ENCODE measurements at places on chromosomes 13 and 19. TPM values are rescaled to one million over a fixed set of nuclear protein-coding genes. Genes with fewer than 3 reads are reported as not detected.

Gene GPR4
- not detected for total RNA-seq

Gene FUT2
- not detected for total RNA-seq

Gene ZNF554
- total RNA-seq = 2.7 TPM

GRCh38 chr19:10660346-10660745 is 6.2 kb downstream of the ILF3 start:
- no peak for DNase-seq

DNA sequence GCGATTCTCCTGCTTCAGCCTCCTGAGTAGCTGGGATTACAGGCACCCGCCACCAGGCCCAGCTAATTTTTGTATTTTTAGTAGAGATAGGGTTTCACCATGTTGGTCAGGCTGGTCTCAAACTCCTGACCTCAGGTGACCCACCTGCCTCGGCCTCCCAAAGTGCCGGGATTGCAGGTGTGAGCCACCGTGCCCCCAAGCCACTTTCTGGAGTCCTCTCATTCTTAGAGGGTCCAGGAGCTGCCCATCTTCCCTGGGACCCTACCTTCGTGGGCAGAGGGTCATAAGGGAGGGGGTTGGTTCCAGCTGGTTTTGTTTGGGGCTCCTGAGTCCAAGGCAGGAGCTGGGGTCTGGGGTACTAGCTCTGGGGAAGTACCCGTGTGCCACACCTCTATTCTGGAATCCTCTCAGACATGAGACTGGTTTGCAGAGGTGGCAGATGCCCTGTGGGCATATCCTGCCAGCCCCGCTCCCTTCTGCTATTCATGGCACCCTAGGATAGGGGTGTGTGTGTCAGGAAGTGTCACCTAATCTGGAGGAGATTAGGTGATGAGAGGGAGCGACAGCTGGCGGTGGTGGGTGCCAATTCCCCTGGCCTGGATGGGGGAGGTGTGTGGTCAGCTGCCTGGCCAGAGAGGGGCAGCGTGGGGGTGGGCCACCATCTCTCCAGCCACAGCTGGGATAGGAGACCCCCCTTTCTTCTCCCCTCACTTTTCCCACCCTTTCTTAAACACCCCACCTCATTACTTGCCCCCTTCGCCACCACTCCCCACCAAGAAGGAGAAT is 2.1 kb downstream of the PRMT1 start:
- DNase-seq = no peak
